Epithelial cell of prostate (primary cell): ENCODE measurements at places on chromosomes 3 and 15.
A peak's percentile ranks its signal among the peaks of the same experiment; 100 is the strongest.

- DNase-seq, result no peak
Observed at GRCh38 chr15:60172143-60172542, 168.0 kb downstream of the FOXB1 start.

DNA sequence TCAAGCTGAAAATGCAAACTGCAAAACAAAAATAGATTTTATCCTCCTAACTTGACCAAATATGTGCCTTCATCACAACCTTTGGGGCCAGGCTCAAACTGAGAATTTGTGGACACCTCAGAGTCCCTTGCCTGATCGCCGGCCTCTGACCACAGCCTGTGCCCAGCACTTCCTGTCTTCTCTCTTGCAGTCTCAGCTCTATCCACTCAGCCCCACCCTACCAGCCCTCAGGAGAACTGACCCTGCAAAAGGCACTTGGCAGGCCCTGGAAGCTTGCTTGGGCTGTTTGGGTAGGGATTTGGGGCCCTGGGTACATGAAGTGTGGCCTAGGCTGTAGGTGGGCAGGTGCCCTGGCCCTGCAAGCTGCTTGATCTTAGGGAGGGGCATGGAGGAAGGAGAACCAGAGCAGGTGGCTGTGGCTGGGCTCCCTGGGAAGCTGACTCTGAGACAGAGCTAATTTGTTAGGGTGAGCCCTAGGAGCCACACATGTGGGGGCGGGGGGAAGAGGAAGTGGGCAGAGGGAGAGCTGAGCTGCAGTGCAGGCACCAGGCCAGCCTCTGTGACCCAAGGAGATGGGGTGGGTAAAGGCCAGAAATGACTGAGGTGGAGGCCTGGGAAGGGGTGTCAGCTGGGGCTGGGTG lies 8.6 kb downstream of the CLEC3B start:
- no peak for DNase-seq

GRCh38 chr3:11950576-11950975 lies 53.6 kb upstream of the SYN2 start:
- peak; percentile 29 for DNase-seq

DNA sequence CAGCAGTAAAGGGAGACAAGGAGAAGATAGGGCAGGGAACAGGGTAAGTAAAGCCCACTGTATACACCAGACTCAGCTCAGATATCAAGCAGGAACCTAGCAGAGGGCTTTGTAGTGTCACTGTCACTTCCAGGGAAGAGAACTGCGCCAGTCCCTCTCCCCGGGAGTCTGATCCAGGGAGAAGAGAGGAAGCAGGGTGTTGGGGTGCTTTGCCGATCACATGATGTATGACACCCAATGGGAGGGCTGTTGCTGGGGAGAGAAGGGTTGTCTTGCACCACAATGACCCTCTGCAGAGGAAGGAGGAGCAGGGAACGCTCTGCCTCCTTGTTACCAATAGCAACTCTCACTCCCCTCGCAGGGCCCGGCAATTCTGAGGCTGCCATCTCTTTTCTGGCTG lies 147.2 kb upstream of the SLC2A2 start:
- DNase-seq, result no peak

DNA sequence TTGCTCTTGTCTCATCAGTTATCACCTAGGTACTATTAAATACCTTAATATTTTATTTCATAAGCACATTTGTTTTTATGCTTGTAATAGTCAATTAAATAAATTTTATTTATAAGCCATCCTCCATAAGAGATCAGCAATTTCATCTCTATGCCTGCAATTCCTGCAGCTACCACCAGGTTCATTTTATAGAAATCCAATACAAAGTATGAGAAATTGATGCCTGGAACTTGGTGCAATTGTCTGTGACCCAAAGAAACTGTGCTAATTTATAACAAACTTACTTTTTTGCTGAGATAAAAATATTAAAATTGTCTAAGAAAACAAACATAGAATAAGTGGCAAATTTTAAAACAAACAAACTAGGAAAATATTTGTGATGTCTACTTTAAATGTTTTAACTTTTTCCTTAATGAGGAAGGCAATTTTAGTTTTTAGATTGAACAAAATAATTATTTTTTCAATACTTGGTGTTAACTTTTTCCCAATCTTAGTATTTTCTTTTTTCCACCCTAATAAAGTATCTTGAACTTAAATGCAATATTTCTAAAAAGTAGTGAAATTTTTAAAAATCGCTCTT lies 1026.6 kb downstream of the ROBO1 start:
- DNase-seq, result no peak

DNA sequence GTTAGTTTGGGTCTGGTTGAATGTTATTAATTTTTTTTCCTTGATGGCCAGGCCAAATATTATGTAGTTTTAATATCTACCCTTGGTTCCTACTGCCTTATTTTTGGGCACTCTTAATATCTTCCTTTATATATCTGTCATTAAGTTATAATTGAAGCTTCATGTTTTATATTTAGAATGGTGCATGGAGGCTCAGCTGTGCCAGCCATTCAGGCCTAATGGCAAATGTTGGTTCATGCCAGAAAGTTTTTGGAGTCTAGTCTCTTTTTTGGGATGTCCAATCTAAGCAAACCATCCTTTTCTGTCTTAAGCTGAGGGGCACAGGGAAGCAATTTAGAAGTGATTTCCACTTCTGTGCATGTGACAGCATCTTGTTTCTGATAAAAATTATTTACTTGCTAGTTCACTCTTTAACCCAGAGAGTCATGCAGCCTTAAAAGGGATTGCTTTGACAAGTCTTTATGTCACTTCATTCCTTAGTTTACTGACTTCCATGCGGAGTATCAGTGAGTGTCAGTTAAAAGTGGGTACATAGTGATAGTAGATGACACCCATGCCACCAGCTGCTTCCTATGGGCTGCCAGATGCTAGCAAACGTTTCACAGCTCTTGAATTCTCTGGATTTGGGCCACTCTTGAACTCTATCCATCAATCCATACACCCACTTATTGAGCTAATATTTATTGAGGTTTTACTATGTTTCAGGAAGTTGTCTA lies 33.0 kb downstream of the MITF start:
- DNase-seq, result no peak

GRCh38 chr3:67083277-67083676 lies 85.2 kb downstream of the KBTBD8 start:
- DNase-seq, result no peak

- no peak for DNase-seq
Observed at GRCh38 chr3:79986338-79986737, 218.5 kb upstream of the ROBO1 start.

GRCh38 chr3:56772952-56773938 lies 28.5 kb downstream of the ARHGEF3 start:
- DNase-seq, result no peak

DNA sequence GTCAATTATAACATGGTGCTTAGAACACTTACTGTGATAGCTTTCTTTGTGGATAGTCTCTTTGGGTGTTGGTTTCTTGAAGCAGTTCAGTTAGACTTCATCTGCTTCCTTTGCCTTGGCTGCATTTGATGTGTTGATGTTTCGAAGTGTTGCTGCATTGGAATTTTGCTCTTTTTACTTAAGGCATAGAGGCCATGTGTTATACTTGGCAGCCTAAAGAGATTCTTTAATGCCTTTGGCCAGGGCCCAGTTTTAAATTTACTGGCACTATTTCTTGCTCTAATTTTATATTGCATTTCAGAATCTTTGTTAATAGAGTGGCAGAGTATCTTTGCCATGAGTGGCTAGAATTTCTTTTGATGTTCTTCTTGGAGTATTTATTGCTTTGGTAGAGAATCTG lies 21.2 kb downstream of the NR1D2 start:
- DNase-seq, result no peak

DNA sequence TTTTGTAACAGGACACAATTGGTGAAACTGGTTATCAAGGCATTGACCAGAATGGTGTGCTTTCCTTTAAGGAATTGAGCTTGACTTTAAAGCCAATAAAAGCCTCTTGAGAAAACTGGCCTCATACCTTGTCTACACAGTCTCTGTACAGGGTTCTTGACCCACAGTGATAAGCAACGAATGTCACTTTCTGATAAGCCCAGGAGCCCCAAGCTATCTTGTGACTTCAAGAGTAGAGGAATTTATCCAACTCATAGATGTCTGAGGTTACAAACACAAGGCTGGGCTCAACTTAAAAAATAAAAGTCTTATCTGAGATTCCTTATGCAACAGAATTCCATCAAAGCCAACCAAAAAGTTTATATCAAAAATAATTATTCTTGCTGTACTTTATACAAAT lies 212.1 kb downstream of the GBE1 start:
- no peak for DNase-seq

GRCh38 chr3:52428151-52429005 lies 16.5 kb downstream of the SEMA3G start:
- no peak for DNase-seq

DNA sequence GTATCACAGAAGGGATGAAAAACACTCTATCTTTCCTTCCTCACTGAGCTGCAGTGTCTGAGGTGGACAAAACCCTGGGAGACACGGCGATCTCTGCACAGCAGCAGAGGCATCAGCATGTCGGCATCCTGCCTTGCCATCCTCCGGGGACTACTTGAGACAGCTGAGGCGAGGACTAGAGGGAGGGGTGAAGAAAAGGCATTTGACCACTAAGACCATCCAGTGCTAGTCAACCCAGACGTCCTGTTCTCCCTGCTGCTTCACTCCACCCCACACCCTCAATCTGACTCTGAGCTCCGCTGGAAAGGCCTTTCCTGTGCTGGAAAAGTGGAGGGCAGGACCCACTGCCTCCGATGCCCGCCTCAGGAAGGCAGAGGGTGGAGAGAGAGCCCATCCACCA lies 67.3 kb downstream of the VGLL4 start:
- no peak for DNase-seq

DNA sequence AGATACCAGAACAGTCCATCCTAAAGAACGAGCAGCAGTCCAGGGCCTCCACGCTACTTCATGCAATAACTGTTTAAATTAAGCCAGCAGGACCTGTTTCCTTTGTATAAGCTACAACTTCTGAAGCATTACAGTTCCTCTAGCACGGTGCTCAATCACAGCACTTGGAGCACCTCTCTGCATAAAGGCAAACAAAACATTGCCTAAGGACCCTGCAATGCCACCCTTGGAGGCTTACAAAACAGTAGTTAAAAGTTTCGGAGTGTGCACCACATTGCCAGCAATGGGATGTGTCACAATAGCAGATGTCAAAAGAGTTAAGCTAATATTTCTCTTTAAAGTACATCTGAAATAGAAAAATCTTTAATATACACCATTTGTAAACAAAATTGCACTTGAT lies 2.6 kb upstream of the VPS39 start:
- no peak for DNase-seq

- DNase-seq, result no peak
Observed at GRCh38 chr15:49827311-49827710, 206.5 kb downstream of the DTWD1 start.

GRCh38 chr15:49908236-49908932 lies 210.6 kb downstream of the ATP8B4 start:
- DNase-seq, result no peak

DNA sequence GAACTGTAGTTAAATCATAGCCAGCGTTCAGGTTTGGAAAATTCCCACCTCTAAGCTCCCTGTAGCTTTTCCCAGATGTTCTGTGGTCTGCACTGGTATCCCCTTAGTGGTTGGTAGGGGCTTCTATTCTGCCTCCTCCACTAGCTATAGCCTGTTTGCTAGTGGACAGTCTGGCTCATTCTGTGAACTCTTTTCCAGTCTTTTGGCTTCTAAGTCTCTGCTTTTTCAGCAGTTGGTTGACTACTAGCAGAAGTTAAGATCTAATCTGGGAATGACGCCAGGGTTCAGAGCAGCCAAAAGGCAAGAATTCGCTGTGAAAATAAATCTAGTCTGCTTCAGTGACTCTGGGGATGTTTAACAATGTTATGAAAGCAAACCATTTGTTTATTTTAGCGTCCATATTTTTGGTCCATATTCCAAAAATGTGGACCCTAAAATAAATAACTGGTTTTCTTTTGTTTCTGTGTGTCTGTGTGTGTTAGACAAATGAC lies 73.7 kb upstream of the WDR72 start:
- DNase-seq, result no peak

DNA sequence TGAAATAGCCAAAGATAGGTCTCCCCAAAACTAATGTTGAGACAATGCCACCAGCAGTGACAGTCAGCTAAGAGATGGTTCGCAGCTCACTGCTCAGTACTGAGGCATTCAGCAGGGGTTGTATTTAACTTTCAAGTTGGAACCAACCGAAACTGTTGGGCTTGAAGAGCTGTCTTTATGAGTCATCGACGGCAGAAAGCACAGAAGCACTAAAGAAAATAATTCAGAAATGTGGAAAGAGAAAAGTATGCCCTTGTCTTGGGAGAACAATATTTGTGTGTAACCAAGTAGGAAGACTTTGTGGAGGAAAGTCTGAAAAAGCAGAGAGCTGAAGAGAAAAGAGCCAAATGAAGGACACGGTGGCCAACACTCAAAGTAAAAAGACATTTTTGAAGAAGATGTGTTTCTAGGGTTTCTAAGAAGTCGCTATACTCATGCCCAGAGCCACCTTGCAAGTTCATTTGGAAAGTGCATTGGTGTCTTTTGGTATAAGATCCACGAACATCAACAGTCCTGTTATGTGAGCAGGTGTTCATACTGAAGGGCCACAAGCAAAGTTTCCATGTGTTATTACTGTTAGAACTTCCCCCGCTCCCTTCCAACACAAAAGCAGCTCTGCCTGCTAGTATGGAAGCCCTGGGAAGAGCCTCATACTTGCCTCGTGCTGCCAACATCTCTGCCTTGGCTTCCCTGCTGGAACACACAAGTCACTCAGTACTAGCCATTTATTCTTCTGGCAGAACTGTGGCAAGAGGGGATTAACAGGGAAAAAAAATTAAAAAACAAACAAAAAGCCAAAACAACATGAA lies 4.1 kb upstream of the RARB start:
- DNase-seq, result peak; percentile 55

GRCh38 chr3:37458162-37459120 lies 284.1 kb upstream of the LRRFIP2 start:
- DNase-seq, result no peak

DNA sequence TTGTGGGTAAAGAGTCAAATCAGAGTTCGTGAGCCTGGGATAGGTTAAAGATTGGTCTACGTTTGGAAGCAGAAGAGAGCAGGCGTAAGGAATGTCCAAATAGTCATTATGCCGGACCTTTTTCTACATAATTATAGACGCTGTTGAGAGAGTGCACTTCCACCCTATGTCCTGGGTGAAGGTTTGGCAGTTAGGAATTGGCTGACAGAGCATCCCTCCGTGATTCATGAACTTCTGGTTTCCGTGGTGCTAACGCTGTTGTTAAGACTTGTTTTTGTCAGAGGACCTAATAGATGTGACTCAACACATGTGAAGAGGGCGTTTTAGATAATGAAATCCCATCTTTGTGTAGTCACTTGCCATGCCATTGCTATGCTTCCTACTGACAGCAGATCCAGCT lies 1.1 kb downstream of the EAF1 start:
- DNase-seq, result peak; percentile 76

DNA sequence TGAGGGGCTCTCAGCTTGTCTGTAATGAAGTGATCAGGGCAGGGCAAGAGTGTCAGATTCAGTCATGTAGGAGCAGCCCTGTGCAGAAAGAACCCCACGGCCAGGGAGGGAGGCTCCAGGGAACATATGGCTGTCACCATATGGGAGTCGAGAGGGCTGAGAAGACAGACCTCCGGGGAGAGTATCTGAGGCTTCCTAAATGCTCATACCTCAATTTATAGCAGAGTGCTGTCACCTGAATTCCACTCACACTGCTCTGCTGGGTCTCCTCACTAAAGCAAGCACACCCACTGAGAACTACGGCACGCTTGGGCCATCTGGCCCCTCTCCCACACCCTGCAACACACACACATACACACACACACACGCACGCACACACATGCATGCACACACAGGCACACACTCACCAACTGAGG lies 92.3 kb upstream of the TJP1 start:
- DNase-seq, result no peak

- DNase-seq, result no peak
Observed at GRCh38 chr15:74641151-74641550, 25.5 kb downstream of the CLK3 start.

- DNase-seq, result no peak
Observed at GRCh38 chr15:23646165-23647000, 1.3 kb downstream of the MAGEL2 start.
